ENCODE measurements at places on chromosomes 2 and 18.
A peak's percentile ranks its signal among the peaks of the same experiment; 100 is the strongest.

DNA sequence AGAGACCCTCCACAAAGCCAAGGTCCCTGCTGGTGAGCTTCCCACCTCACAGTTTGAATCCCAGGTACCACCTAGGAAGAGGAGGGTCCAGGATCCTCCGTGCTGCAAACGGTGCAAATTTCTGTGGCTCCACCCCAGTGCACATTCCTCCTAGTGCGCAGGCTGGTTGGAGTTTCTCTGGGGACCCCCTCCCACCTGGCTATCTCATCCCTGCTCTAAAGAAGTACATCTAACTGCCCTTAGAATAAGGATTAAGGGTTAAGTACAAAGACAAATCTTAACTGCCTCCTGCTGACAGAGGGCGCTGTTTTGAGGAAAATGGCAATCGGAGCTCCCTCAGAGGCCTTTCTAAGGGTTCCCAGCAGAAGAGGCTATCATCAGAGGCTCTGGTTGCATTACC, 109.6 kb upstream of the FSIP2 start:
- DNase-seq: peak; percentile 5

- no peak for DNase-seq
Measured at GRCh38 chr2:7887441-7887840, 794.4 kb upstream of the ID2 start.

DNA sequence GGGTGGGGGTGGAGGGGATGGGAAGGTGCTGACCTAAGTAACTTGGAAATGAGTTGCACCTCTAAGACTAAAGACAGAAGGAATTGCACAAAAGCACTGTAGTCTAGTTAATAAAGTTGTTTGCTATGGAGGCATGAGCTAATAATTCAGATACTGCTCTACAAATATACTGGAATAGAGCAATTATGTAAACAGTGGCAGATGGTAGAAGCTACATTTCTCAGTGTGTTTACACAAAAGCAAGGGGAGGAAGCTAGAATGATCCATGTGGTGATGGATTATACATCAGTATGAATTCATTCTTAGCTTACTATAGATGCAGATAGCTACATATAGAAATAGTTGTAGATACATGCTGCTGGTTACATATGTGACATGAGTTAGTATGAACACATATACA, 27.6 kb upstream of the UBE2F start:
- no peak for DNase-seq

DNA sequence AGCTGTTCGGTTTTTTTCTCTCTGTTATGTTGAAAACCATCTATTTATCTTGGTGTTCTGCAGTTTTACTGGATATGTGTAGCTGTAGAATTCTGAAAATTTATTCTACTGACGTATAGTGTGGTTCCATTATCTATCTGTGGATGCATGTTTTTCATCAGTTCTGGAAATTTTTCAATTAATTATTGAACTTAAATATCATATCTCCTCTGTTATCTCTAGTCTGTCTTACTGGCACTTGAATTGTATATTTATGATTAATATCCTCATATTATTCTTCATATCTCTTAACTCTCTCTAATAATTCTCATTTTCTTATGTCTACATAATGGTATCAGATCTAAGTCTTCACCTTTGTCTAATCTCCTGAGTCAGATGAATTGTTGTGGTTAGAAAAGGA, 501.7 kb downstream of the STK39 start:
- DNase-seq: no peak

DNA sequence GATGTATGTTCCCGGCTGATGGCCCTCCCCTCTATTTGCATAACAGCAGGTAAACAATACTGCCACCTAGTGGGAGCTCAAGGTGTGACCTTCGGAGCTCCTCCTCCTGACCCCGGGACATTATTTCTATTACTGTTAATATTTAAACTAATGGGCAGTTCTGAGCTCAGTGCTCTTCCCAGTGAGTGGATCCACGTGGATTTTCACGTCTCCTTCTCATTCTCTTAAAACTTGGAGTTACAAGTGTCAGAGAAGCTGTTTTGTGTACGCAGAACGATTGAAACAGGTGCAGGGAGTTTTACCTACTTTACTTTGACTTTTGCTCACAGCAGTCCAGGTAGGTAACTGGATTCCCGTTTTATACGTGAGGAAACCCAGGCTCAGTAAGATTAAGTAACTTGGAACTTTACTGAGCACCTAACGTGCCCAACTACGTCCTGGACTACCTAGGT, 127.3 kb downstream of the PRKCE start:
- DNase-seq: peak; percentile 61

GRCh38 chr18:55869556-55870501, 281.8 kb upstream of the TCF4 start:
- no peak for DNase-seq

- no peak for DNase-seq
Measured at GRCh38 chr18:45320724-45321123, 294.6 kb upstream of the SLC14A2 start.

DNA sequence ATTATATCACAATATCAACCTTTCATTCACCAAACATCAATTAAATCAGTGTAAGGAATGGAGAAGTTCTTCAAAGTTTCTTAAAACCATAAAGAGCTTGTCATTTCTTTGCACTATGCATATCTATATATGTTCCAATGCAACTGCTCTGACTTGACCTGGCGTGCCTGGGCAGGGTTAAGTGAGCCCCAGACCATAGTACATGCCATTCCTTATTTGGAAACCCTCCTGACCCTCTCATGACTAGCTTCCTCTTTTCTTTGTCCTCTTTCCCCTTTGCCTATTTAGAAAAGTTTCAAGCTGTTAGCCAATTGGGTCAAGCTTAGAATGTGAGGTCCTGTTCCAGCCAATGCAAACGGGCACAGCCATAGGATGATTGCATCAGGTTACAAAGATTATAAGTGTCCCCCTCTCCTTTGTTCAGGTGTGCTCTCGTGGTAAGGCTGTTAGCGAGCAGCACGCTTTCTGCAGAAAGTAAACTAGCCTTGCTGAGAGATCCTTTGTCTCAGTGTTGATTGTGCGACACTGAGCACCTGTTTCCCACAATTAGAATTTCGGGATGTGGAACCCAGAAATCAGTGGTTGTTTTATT, 78.2 kb upstream of the UXS1 start:
- no peak for DNase-seq

- peak; percentile 28 for DNase-seq
Measured at GRCh38 chr2:111705711-111706336, 178.2 kb downstream of the ANAPC1 start.

GRCh38 chr18:48991676-48992075, 40.9 kb upstream of the SMAD7 start:
- DNase-seq: no peak

- no peak for DNase-seq
Measured at GRCh38 chr2:171595896-171596295, 73.6 kb downstream of the CYBRD1 start.

DNA sequence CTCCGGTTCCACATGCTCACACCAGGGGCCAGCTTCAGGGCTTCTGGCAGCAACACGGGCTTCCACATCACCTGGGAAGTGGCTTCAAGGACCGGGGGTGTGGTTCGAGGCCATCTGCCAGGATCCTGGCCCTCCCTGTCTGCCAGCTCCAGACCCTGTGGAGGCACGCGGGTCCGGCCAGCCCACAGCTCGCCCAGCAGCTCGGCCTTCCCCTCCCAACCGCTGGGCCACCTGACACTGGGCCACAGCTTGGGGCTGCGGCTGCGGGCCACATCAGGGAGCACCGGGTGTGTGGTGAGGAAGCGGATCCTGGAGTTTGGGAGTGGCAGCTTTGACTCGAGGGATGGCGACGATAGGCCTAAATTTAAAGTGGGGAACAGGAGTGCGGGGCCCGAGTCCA, 7.0 kb downstream of the C2orf81 start:
- DNase-seq: no peak

DNA sequence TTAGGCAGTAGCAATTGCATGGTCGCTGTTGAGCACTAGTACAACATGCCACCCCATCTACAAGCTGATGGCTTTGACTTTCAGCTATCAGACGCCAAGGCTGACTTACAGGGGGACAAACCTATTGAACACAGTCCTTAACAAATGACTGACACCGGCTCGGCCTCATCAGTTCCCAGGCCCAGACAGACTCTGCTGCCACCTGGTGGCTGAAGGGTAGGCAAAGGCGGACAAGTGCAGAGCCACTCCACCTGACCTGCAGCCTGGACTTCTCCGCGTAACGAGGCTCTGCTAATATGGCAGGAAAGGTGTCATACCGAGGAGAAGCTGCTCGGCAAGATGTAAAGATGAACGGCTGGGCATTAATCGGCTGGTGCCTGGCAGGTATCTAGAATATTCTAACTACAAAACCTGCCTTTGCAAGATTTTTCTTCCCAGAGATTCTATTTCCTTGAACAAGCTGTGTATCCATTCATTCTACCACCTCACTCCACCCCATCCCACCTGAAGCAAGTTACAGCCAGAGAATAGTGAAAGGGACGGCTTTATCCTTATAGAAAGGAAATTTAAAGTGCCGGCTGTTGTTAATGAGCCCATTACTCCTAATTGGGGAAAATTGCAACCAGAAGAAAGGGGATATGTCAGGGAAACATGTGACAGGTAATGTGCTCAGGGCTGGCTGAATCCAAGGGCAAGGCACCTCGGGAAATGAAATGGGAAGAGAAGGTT, 67.4 kb downstream of the STEAP3 start:
- peak; percentile 40 for DNase-seq

DNA sequence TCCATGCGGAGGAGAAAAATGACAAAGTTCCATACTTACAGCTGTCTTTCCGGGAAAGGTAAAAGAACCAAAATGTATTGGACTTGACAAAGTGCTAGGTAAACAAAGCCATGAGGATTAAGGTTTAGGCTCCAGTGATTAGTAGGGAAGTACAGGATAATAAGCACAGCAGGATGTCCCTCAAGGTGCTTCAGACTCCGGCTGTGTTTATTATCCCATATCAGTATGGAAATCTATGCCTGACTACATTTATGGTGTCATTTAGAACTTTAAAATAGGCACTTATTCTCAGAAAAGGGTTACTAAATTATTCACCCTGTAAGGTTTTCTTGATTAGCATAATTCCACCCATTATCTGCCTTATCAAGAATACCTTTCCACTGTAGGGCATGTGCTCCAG, 136.3 kb upstream of the CCDC68 start:
- no peak for DNase-seq

GRCh38 chr2:238875101-238875470, 27.2 kb downstream of the TWIST2 start:
- DNase-seq: no peak

- DNase-seq: no peak
Measured at GRCh38 chr2:7286120-7286519, 368.9 kb downstream of the RNF144A start.

GRCh38 chr2:85560812-85561279, 447 bp downstream of the GGCX start:
- no peak for DNase-seq

GRCh38 chr2:6975988-6976387, 58.8 kb downstream of the RNF144A start:
- no peak for DNase-seq

GRCh38 chr2:39541011-39541930, 104.2 kb upstream of the MAP4K3 start:
- no peak for DNase-seq

GRCh38 chr18:49368161-49368875, 92.1 kb downstream of the DYM start:
- no peak for DNase-seq

DNA sequence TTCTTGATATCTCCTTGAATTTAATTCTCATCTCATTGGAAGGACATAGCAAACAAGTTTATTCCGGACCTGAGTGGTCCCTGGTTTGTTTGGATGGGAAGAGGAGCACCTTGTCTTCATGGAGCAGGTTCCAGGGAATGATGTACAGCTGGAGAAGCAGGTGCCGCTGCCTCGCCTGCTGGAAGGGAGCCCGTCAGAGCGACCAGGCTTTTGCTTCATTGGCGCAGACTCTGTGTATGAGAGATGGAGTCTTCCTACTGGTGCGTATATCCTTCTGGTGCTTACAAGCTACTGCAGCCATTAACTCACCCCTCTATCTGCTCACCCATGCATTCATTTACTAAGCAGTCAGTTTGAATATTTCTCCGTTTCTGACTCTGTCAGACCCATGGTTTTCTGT, 11.6 kb upstream of the ALLC start:
- DNase-seq: no peak

GRCh38 chr18:26135548-26135947, 1.9 kb downstream of the PSMA8 start:
- no peak for DNase-seq

GRCh38 chr2:241279828-241280227, 35.6 kb downstream of the HDLBP start:
- DNase-seq: no peak

GRCh38 chr2:39646267-39646666, 19.4 kb upstream of the TMEM178A start:
- DNase-seq: no peak

GRCh38 chr2:213862407-213863076, 548.3 kb upstream of the VWC2L start:
- no peak for DNase-seq

GRCh38 chr2:149715005-149715592, 127.5 kb upstream of the MMADHC start:
- peak; percentile 11 for DNase-seq

DNA sequence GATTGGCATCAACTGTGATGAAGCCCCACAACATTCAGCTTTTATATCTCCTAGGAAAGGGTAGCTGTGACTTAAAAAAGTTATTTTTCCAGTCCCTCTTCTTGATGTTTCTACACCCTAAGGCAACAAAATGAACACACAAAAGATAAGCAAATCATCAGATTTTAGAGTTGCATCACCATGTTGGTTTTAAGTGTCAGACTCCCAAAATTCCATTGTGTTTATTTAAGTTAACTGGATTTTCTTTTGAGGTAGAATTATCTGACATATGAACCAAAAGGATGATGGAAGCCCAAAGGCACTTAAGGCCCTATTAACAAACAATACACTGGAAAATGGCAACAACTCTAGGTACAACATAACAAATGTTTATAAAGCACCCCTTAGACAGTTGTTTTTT, 261.7 kb upstream of the SLC39A10 start:
- no peak for DNase-seq

DNA sequence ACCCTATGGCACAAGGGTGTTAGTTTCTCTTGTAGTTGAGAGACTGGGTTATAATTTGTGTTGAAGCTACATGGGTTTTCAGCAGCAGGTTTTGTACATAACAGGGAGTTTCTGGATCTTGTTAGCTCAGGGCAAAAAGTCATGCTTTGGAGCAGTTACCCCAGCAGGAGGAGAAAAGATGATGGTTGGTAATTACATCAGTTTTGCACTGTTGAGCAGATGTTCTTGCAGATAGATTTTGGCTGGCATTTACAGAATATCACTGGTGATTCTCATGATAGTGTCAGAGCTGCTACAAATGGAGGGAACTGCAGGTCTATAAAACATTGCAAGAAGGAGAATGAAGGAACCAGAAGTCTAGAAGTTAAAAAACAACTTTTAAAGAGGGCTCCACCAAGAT, 215.2 kb upstream of the ATP5MC3 start:
- DNase-seq: no peak

GRCh38 chr2:164073101-164074074, 337.6 kb upstream of the FIGN start:
- DNase-seq: no peak

DNA sequence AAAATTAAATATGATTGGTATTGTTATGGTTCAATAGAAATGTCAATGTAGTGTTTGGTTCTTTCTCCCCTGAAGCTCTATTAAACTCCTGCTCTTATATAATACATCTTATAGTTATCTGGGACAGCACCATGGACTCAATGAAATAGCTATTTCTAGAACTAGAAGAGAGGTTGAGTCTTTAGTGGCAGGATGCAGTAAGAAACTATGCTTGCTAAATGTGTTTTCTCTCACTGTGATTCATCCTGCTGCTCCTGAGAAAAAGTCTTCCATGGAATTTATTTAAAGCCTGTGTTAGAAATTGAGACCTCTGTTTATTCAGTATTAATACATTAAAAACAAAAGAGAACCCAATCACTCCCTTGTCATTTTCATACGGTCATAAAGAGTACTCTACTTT, 61.5 kb downstream of the G6PC2 start:
- no peak for DNase-seq

- no peak for DNase-seq
Measured at GRCh38 chr18:69981948-69982347, 34.3 kb upstream of the CD226 start.
